ENCODE measurements at places on chromosomes 4 and X.

DNA sequence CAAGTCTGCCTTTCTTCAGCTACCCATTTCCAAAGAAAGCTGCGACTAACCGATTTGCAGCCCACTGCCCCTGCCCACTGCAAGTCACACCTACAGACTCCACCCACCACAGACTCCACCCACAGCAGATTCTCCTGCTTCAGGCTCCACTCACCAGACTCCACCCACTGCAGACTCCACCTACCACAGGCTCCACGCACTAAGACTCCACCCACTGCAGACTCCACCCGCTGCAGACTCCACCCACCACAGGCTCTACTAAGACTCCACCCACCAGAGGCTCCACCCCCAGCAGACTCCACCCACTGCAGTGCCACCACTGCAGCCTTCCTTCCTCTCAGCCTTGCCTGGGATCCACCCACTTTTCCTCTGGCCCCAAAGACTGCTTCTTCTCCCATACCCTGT is 41.3 kb downstream of the ABLIM2 start:
- DNase-seq, result no peak

DNA sequence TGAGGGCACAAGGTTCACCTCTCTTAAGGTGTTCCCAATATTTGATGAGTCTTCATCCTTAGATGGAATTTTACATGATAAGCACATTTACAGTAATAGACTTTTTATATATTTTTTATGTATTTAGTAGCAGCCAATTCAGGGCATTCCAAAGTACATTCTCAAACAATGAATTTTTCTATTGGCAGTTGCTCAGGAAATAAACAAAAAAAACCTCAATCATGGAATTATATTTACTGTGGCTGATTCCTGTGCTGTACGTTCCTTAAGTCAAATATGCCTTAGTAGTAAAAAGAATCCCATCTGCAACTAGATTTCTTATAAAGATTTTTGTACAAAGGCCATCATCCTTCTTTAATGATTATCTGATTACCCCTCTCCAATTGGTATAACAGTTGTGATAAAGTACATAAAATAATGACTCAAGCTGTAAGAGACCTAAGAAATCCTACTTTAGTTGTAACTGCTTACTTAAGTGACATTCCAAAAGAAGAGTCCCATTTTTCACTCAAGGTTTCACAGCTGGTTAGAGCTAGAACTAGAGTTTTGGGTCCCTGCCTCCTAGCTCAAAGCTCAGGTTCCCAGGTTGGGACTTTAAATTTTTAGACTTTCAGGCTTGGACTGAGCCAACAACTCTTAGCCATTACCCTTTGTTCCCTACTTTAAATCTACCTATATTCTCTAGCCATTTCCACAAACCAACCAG is 152.7 kb downstream of the FHIP1A start:
- DNase-seq, result peak; percentile 11

DNA sequence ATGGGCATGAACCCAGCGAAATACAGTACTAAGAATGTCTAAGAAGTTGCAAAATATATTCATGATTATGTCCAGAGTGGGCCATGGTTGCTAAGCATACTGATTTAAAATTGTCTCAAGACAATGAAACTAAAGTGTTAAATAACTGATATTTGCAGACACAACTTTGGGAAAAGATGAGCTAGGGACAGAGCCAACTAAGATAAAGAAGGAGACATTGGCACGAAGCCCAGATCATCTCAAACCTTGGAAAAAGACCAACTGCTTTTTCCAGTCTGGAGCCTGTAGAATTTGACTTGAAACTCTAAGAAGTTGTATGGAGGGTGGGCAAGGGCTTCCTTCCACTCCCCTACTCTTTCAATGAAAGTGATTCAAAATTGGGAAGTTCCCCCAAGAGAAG is 108.5 kb upstream of the GLRA2 start:
- no peak for DNase-seq

- no peak for DNase-seq
These were observed 60.9 kb upstream of the ENPEP start for GRCh38 chr4:110415041-110415440.

- DNase-seq, result no peak
These were observed 22.2 kb downstream of the PSAPL1 start for GRCh38 chr4:7412554-7412912.

DNA sequence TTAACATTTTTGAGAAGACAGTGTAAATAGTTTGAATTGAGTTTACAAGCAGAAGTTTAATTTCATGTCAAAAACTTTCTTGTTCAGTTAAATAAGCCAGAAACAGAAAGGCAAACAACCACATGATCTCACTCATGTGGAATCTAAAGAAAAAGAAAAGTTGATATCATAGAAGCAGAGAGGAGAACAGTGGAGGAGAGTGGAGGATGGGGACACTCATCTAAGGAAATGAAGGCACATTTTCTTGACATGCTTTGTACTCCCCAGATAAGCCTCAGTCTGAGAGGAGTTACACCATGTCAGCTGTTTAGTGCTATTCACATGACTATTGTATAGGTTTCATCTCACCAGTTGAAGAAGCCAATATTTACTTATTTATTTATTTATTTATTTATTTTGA is 13.5 kb downstream of the SNCA start:
- DNase-seq, result peak; percentile 22

DNA sequence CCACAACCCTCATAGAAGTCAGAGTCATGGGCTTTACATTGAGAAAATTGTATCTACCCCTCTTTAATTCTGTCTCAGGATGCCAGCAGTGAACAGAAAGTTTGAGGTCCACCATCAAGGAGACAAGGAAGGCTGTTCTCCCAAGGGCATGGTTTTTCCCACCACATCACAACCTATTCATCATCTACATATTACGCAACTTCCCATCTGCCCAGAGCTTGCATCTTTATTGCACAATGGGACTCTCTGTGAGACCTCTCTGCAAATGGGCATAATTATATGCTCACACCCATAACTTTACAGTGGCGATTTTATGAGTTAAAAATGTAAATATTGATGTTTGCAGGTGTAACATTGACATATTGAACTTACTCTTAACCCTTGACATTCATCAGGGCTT is 38.9 kb downstream of the PAGE2 start:
- DNase-seq, result no peak
